ENCODE measurements at places on chromosomes 6 and 20.

- no peaks in the 10 kb centered on the region for H3K36me3 ChIP-seq
- peak; percentile 73 for DNase-seq
- no peak overlapping the region for H3K4me3 ChIP-seq
- H3K27ac ChIP-seq: no peak overlapping the region
Observed at GRCh38 chr20:41671143-41671542, 53.0 kb upstream of the CHD6 start.

DNA sequence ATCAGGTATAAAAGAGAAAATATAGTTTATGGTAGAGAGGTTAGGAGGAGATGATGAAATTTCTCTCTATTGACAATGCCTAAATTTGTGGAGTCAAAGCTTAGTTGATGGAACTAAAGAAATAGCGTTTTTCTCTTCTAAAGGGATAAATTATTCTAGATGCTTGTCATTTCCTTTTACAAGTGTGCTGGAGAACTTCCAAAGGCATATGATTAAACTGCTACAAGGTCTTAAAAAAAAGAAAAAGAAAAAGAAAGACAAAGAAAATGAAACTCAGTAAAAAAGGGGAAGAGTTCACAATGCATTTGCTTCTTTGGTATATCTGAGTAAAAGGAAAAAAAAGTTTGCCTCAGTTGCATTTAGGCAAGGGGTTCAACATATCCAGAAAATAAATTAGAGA, 499.8 kb upstream of the PTCHD4 start:
- no peak for DNase-seq
- H3K36me3 ChIP-seq: no peaks in the 10 kb centered on the region
- no peak overlapping the region for H3K27ac ChIP-seq
- H3K27me3 ChIP-seq: no peaks in the 10 kb centered on the region

DNA sequence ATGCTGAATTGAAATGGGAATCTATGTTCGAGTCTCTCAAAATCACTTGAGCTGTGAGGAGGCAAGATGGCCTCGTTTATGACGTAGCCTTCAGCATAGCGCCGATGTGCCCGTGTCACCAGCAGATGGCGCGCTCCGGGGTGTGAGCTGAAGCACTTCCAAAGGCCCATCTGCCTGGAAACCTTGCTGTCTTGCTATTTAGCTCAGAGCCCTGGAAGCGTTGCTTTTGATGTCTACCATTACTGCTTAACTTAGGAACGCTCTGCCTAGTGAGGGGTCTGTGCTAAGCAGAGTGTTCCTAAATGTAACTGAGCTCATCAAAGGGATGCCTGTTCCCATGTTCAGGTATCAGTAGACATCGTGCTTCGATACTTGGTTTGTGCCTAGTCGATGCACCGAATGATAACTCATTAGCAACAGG, 67.7 kb downstream of the SYCP2L start:
- no peaks in the 10 kb centered on the region for H3K4me1 ChIP-seq
- peak; percentile 91 for DNase-seq
- no peak overlapping the region for H3K4me3 ChIP-seq
- no peaks in the 10 kb centered on the region for H3K36me3 ChIP-seq

DNA sequence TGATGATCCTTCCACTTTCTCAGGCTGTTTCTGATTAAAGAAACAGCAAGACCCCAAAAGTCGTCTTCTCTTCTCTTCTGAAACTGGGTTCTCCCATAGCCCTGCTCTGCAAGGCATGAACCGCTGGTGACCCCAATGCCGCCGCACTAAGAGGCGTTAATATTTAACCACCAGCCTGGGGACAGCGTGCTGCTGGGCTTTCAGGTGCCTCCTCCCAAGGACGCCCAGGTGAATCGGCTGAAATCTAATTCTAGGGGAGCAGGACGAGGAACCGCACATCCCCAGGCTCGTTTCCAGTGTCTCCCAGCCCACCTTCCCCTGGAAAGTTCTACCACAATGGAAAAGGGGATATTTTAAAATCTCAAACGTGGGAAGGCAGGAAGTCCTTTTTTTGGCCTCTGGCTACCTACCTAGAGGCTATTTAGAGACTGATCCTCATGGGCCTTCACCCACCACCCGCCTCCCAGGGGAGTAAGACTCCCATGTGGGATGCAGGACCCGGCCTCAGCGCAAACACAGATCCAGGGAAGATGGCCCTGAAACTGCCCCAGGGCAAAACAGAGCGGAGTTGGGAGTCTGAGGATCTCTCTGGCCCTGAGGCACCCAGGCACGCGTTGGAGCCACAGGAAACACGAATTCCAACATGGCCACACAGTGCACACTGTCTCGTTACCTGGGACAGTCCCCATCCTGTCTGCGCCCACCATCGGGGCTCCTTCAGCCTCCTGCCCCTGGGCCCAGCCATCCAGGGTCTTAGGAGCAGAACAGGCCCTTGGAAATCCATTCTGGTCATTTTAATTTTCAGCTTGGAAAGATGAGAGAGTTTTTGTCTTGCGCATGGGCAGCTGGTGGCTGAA, 56.2 kb downstream of the BMP7 start:
- no peaks in the 10 kb centered on the region for H3K27me3 ChIP-seq
- H3K4me3 ChIP-seq: no peak overlapping the region
- H3K4me1 ChIP-seq: no peaks in the 10 kb centered on the region
- no peak overlapping the region for H3K27ac ChIP-seq
- no peak for DNase-seq
- H3K36me3 ChIP-seq: no peaks in the 10 kb centered on the region

- H3K27me3 ChIP-seq: no peaks in the 10 kb centered on the region
- no peak overlapping the region for H3K27ac ChIP-seq
- H3K4me3 ChIP-seq: no peak overlapping the region
Observed at GRCh38 chr20:4967752-4968477, 33.4 kb downstream of the SLC23A2 start.

DNA sequence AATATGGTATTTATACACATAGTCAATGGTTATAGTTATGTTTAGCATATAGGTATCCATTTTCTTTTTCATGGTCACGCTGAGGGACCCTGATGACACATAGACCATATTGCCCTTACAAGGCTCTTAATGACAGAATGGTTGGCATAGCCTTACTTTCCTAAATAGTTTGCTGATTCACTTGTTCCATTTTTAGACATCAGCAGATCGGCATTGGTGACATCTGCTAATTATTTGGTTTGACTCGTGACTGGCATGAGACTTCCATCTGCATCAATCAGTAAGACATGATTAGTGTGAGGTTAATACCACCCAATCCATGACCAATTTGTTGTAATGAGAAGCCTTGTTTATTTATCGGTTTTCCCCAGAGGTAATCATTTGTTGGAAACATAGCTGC, 309.7 kb downstream of the ALDH8A1 start:
- no peak overlapping the region for H3K27ac ChIP-seq
- no peak overlapping the region for H3K4me3 ChIP-seq
- H3K27me3 ChIP-seq: no peaks in the 10 kb centered on the region
- H3K4me1 ChIP-seq: no peaks in the 10 kb centered on the region
- DNase-seq: no peak
- H3K36me3 ChIP-seq: no peaks in the 10 kb centered on the region

DNA sequence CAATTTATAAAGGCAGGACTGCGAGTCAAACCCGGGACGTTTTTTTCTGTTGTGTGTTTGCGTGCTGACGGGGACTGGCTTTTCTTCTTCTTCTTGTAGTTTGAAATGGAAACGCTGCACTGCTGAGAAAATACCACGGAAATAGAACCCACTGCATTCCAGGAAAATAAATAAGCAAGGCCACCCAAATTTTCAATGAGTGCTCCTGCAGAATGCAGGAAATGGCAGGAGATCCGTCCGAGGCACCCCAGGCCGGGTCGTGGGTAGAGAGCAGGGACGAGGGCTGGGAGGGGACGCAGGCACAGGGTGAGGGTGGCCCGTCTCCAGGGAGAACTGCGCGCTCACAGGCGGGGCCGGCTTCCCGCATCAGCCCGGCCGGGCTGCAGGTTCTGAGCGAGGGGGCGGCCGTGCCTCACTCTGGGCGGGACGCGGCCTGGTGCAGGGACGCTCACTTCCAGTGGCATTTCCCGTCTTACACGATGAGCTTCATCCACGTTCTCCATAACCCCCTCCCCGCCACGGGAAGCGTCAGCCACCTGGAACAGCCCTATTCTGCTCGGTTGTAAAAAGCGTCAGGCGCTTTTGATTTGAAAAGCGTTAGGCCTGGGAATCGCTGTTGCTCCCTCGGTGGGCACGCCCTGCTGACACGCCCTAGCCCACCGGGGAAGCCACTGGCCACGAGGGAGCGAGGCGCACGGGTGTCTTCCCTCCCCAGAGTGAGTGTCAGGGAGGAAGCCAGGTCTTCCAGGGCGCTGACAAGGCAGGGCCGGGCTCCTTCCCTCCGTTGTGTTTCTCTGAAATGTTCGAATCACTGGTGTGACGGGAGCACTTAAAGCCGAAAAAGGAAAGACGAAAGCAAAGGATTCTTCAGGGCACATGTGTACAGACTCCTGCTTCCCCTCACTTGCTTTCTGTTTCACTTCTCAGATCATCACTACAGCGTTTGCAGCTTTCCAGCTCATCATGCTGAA, 17.9 kb upstream of the EXOC2 start:
- no peak overlapping the region for H3K27ac ChIP-seq
- peak; percentile 53 for DNase-seq
- no peaks in the 10 kb centered on the region for H3K36me3 ChIP-seq

GRCh38 chr20:8128291-8129060, 3.6 kb upstream of the PLCB1 start:
- peaks cover 8% of the 10 kb centered on the region for H3K27me3 ChIP-seq
- no peak overlapping the region for H3K4me3 ChIP-seq
- no peaks in the 10 kb centered on the region for H3K36me3 ChIP-seq
- peaks cover 5% of the 10 kb centered on the region for H3K4me1 ChIP-seq

DNA sequence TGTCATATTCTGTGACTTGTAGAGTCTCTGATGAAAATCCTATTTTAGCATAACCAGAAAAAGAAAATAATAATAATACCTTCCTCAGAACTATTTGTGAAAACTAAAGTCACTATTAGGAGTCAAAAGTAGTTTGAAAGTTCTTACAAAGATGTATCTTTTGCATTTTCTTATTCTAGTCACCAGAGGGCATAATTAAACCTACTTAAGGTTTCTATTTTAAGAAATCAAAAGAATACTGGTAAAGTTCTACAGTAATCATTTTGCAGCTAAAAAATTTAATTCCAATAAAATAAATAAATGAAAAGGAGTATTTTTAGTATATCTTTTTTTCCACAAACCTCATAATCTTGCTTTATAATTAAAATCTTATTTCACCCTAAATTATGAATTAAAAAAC, 28.0 kb upstream of the MCM9 start:
- no peak overlapping the region for H3K27ac ChIP-seq
- no peak for DNase-seq
- no peaks in the 10 kb centered on the region for H3K27me3 ChIP-seq
- H3K4me1 ChIP-seq: no peaks in the 10 kb centered on the region
- H3K4me3 ChIP-seq: no peak overlapping the region

DNA sequence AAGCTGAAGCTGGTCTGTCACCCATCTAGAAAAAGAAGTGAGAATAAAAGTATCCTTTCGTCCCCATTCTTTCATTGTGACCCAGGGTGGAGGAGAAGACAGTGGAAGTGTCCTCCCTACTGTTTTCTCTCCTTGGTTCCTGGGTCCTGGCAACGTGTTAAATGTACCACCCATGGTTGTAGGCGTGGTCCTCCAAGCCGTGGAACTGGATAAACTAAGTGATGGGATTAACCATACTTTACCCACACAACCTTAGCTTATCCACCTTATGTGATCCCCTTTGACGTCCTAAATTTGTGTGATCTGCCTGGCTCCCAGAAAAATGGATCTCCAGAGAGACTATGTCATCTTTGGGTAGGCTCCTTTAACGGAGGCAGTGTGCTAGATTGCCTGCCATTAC, 47.4 kb downstream of the HLA-DPB1 start:
- H3K4me1 ChIP-seq: no peaks in the 10 kb centered on the region
- H3K27me3 ChIP-seq: no peaks in the 10 kb centered on the region
- no peaks in the 10 kb centered on the region for H3K36me3 ChIP-seq
- H3K27ac ChIP-seq: no peak overlapping the region
- no peak for DNase-seq

DNA sequence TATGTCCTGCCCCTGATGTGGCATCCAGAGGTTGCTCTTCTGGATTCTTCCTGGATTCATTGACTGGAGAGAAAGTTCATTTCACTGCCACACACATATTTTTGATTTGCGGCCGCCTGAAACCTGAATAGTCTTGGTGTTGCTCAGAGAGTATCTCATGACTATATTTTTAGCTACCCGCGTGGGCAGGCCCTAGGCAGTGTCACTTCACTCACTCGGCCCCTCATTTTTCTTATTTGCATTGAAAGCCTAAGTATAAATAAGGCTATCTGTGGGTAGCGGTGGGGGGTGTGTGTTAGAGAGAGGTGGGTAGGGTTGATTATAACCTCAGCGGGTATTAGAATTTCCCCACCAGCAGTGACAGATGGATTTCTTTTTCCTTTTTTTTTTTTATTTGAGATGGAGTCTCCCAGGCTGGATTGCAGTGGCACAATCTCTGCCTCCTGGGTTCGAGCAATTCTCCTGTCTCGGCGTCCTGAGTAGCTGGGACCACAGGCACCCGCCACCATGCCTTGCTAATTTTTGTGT, 113.5 kb downstream of the JARID2 start:
- peaks cover 24% of the 10 kb centered on the region for H3K4me1 ChIP-seq
- no peak overlapping the region for H3K4me3 ChIP-seq
- no peak overlapping the region for H3K27ac ChIP-seq
- no peaks in the 10 kb centered on the region for H3K27me3 ChIP-seq
- no peak for DNase-seq
- no peaks in the 10 kb centered on the region for H3K36me3 ChIP-seq
